Stimulated activated CD8-positive, alpha-beta memory T cell treated with anti-CD3 and anti-CD28 coated beads, Interleukin-7, amount 100 ng/mL, for 1 hour (primary cell): ENCODE measurements at places on chromosomes 5 and 9.

DNA sequence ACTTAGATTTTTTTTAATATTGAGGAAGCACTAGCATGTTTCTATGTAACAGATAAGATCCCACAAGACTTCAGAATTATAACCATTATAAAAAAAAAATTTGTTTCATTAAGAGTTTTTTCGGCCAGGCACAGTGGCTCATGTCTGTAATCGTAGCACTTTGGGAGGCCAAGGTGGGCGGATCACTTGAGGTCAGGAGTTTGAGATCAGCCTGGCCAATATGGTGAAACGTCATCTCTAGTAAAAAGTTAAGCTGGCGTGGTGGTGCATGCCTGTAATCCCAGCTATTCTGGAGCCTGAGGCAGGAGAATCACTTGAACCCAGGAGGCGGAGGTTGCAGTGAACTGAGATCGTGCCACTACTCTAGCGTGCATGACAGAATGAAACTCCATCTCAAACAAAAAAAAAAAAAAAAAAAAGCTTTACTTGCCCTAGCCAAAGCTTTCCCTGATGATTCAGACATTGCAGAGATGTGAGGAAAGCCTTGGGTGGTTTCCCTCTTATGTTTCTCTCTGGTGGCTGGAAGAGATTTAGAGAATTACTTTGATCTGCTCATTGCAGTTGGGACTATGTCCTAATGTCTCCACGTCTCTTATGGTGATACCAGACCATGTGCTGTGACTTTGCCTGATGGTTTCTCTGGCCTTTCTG, 65.4 kb downstream of the EGFLAM start:
- DNase-seq = no peak

DNA sequence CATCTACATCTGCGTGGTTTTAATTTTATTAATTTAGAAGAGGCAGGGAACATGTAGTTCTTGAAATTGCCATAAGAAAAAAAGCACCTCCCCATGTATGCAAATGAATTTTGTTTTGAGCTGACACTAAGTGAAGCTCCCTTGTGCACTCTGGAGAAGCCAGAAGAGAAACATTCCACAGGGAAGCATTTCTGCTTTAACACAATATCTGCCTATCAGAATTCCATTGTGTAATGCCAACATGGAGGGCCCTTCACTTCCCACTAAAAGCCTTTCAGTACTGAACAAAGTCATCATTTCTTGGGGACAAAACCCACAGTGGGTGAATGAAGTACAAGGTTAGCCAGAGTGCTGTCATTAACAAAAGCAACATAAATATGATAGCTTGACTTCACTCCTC, 59.7 kb downstream of the PRELID2 start:
- no peak for DNase-seq

DNA sequence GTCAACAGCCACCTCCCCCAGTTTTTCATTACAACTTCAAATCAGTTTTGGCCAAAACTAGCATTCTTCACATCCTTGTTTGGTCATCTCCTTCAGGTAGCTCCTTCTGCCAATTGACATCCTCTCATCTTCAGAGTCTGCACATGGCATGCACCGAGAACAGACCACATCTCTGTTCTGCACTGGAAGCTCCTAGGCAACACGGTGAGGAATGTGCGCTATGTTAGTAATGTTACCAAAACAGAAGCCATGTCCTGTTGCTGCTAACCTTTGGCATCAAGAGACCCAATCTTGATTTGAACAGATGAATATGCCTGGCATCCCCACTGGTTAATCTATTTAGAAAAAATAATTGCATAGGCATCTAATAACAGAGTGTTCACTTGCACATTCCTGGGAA, 5.1 kb upstream of the HK3 start:
- DNase-seq = no peak

DNA sequence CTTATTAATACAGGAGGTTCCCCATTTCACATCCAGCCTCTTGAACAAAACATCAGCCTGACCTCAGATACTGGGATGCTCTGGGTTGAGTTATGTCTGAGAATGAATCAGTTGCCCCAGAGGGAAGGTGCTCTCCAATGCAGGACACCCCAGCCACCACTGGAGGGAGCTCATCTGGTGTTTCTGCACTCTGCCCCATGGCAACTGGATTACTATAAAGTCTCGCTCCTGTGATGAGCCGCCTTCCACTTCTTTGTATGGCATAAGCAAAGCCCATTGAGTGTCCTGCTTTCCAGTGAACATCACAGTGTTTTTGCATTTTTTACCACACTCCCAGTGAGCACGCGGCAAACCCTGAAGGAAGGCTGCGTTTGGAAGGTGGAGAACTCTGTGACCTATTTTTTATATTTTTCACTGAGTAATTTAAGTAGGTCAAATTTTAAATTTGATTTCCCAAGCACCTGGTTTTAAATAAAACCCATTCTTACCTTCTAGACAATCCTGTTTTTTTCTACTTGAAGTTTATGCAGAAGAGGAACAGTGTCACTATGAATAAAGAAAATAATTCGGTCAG, 176.9 kb upstream of the WWC1 start:
- DNase-seq = no peak

- DNase-seq = no peak
Observed at GRCh38 chr9:124676159-124676551, 95.0 kb downstream of the NR6A1 start.

DNA sequence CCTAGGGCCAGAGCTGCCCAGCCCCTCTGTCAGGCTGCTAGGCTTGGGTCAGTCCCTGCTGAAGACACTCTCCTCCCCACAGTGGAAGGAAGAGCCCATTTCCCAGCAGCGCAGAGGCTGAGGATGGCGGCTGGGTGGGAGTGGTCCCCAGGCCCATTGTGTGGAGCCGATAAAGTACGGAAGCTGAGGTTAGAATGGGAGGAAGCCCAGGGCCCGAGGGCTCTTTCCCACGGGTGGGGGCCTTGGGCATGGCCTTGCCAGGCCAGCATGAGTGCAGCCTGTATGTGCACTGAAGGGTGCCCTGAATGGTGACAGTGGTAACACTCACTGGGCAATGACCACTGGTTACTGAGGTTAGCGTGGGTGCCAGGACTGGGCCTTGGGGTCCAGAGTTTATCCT, 125.9 kb downstream of the RGS3 start:
- DNase-seq = no peak

GRCh38 chr9:72554221-72554641, 32.8 kb downstream of the TMC1 start:
- no peak for DNase-seq

- no peak for DNase-seq
Observed at GRCh38 chr5:138721979-138722378, 31.2 kb upstream of the CTNNA1 start.

GRCh38 chr9:136608348-136609159, 54.2 kb upstream of the EGFL7 start:
- DNase-seq = no peak

GRCh38 chr9:33241298-33241697, 1.3 kb downstream of the SPINK4 start:
- DNase-seq = no peak

DNA sequence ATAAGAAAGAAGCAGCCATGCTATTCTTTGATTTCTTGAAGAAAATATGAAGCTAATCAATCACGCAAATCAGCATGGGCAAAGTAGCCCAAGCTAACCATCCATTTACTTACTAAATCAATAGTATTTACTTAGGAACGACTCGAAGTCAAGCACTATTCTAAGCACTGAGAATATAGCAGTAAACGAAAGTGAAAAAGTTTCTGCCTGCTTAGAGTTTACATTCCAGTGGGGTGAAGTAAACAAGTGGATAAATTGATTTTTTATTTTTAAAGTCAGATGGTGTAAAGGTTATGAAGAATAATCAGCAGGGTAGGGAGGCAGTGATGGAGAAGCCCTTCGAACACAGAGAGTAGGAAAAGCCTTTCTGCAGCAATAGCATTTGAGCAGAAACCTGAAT, 5.5 kb downstream of the TSTD2 start:
- no peak for DNase-seq

DNA sequence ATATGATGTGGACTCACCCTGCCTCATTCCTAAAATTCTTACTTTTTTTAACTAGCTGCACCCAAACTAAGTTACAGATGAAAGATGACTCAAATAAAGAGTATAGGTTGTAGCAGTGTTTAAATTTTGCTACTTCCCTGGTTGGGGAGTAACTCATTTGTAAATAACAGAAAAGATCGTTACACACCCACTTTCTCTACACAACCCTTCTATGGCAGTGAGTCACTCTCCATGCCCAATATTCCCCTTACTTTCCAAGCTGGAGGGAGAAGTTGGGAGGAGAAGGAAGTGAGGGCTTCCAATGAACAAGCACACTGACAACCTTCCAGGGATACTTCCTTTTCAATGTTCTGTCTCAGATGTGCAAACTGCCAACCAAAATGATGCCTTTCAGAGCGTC, 1.9 kb downstream of the RASEF start:
- DNase-seq = no peak

DNA sequence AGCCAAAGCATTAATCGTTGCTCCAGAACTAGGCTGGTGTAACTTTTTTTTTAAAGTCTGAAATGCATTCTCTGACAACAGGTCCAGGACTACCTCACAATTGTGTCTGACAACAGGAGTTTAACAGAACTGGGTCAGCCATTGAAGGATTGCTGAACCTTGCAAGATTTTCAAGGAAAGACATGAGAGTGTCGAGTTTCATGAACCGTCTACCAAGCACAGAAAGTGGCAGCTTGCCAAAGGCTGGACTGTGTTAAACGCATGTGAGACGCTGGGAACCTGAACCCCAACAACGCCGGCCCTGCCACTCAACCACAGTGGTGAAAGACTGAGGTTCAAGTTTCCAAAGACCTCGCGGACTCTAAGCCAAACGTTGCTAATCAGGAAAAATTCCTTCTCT, 79.1 kb downstream of the LHFPL2 start:
- no peak for DNase-seq

GRCh38 chr9:106653213-106653612, 209.8 kb upstream of the ZNF462 start:
- DNase-seq = no peak

DNA sequence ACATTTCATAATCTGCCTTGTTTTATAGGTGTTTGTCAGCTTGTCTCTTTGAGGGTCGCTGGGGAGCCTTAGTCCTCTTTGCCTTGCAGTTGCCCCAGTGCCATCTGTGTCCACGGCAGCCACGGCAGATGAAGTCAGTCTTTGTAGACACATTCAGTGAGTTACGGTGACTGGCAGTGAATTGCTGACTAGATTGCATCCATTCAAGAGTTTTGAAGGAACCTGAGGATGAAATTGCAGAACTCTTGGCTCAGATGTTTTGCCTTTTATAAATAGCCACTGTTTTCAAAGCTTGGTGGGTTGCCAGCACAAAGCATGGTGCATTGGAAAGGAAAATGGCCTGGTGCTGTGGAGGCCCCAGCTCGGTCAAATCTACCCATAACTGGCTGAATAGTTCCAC, 125.6 kb downstream of the TRIO start:
- no peak for DNase-seq

- no peak for DNase-seq
Observed at GRCh38 chr9:137417161-137418021, 5.6 kb downstream of the EXD3 start.

- no peak for DNase-seq
Observed at GRCh38 chr9:114432323-114433067, 44.7 kb upstream of the AKNA start.

- DNase-seq = no peak
Observed at GRCh38 chr5:151895660-151896030, 29.0 kb downstream of the GLRA1 start.

- DNase-seq = no peak
Observed at GRCh38 chr5:153907170-153907775, 131.4 kb downstream of the FAM114A2 start.

GRCh38 chr9:2718001-2718697, 839 bp downstream of the KCNV2 start:
- no peak for DNase-seq
